Hematopoietic multipotent progenitor cell treated with erythropoietin and hydrocortisone succinate and interleukin-3 and kit ligand, for 6 days (in vitro differentiated cells): ENCODE measurements at places on chromosomes 7 and 10.
A peak's percentile ranks its signal among the peaks of the same experiment; 100 is the strongest.

DNA sequence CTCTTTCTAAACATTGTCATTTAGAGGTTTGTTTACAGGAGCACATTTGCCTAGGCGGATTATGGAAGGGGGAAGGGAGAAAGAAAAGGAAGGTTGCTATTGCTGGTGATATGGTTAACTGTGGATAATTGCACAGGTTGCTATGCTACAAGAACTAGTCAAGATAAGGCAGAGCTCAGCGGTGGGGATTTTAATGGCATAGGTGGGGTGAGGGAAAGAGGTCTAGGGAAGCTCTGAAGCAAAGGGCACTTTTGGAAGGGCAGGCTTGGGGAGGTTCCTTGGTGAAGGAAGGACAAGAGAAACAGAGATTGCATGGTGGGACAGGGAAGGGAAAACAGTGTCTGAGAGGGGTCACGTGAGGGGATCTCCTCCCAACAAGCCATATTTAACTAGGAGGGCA, 19.5 kb downstream of the HYAL4 start:
- DNase-seq: no peak

DNA sequence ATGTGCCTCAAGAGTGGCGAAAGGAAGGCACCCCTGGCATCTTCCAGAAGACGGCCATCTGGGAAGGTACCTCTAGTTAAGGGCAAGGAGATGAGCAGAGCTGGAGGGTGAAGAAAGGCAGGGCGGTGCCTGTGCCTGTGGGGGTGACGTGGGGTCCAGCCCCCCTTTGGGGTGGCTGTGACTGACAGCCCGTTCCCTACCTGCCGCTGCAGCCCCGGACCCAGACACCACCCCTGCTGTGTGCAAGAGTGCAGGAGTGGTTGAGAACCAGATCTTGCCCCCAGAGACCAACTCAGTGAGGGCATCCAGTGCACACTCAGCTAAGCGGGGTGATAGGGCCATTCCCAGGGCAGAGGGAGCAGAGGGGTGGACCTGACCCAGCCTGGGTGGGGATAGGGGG, 4.3 kb upstream of the MUC17 start:
- no peak for DNase-seq

- no peak for DNase-seq
Observed at GRCh38 chr7:140225562-140226249, 48.9 kb upstream of the KDM7A start.

DNA sequence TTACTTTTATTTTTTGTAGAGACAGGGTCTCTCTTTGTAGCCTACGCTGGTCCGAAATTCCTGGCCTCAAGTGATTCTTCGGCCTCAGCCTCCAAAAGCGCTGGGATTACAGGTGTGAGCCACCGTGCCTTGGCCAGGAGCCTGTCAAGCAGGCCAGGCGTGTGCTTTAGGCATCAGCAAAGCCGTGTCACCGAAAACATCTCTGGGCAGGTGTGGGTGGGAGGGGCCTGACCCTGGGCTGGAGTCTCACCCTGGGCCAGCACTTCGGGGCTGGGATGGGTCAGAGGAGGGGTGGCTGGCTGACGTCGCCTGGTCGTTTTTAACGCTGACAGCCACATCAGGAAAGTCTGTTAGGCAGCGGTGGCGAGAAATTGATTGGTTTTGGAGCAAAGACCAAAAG, 80.9 kb downstream of the UNCX start:
- DNase-seq: no peak

DNA sequence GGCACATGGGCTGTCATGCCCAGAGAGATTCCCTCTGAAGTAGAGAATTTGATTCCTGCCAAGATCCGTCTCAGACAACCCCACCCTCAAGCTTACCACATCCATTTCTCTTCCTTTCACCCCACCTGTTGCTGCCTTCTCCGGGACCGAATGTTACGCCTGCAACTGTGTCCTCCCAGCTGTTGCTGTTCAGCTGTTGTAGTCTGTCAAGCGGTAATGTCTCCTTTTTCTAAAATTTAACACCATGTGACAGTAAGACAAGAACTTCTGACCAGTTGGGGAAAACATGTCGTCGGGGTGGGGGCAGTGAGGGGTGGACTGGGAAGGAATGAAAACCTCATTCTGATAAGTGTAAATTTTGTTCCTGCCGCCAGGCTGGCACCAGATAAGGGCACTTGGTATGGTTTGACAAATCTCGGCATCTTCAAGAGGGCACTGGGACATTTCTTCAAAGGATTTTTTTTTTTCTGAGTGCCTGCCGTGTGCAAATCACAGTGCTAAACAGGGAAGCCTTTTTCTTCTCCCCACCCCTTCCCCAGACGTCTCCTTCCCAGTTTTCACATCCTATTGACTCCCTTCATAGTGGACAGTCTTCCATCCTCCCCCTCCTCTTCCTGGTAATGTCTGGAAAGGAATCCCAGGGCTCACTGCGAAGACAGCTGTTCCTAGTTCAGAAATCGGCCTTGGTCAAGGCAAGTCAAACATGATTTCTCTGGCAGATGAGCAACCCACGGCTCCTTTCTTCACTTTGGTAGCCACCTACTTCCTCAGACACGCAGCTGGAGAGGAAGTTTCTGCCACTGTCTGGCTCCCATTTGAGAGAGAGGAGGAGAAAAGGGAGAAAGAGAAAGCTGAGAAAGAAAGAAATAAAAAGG, 5.0 kb upstream of the CELF2 start:
- no peak for DNase-seq

- no peak for DNase-seq
Observed at GRCh38 chr7:105246679-105247078, 142.0 kb downstream of the SRPK2 start.

GRCh38 chr7:51827631-51828030, 511.0 kb upstream of the COBL start:
- DNase-seq: no peak

DNA sequence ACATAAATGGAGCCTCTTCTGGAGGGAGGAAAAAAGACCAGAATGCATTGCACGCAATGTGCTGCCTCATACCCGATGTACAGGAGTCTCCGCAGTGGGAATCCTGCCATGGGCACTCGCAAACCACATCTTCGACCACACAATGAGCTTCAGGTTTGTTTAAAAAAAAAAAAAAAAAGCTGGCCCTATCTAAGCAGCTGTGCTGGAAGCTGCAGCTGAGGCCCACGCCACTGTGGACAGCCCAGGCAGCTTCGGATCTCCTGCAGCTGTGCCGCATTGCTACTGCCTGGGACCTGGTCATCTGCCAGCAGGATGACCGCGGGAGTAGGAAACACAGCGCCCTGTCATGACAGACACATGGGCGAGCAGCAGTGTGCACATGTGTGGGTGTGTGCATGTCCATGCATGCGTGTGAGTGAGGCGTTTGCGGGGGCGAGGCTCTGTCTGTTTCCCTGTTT, 26.0 kb downstream of the EN2 start:
- no peak for DNase-seq

- DNase-seq: no peak
Observed at GRCh38 chr10:11478807-11479206, 132.6 kb downstream of the USP6NL start.

- DNase-seq: no peak
Observed at GRCh38 chr10:69988094-69988493, 64.6 kb upstream of the MACROH2A2 start.

DNA sequence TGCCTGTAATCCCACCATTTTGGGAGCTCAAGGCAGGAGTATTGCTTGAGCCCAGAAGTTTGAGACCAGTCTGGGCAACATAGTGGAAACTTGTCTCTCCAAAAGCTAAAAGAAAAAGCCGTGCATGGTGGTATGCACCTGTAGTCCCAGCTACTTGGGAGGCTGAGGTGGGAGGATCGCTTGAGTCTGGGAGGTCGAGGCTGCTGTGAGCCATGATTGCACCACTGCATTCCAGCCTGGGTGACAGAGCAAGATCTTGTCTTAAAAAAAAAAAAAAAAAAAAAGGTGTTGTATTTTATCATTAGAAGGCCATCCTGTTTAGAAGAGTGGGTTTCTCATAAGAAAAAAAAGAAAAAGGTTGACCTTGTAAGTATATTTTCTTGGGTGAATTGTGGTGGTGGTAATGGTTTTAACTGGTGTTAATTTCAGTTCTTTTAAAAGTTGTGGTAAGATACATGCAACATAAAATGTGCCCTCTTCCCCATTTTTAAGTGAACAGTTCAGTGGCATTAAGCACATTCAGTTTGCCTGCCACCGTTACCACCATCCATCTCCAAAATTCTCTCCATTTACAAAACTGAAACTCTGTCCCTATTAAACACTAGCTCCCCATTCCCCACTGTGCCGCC, 34.7 kb downstream of the GRIFIN start:
- DNase-seq: no peak

- no peak for DNase-seq
Observed at GRCh38 chr7:47401611-47402570, 180.0 kb downstream of the TNS3 start.

GRCh38 chr10:123746061-123746460, 79.9 kb downstream of the GPR26 start:
- DNase-seq: no peak

DNA sequence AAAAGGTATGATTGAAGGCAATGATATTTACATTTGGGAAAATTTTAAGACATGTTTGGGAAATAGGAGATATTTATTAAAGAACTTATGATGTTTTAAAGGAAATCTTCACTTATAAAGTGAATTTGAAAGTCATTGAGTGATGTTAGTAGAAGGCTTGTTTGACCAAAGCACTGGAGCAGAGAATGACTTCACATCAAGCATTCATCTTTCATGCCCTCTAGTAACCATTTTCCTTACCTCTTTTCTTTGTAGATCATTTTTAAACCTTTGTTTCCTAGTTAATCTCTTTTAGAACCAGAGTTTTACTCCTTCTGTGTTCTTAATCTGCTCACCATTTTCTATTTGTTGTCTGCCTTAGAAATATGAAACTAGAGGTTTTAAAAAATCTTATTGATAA, 111.3 kb upstream of the FOXP2 start:
- no peak for DNase-seq

- DNase-seq: no peak
Observed at GRCh38 chr10:43851030-43851429, 202.3 kb upstream of the ZNF32 start.

DNA sequence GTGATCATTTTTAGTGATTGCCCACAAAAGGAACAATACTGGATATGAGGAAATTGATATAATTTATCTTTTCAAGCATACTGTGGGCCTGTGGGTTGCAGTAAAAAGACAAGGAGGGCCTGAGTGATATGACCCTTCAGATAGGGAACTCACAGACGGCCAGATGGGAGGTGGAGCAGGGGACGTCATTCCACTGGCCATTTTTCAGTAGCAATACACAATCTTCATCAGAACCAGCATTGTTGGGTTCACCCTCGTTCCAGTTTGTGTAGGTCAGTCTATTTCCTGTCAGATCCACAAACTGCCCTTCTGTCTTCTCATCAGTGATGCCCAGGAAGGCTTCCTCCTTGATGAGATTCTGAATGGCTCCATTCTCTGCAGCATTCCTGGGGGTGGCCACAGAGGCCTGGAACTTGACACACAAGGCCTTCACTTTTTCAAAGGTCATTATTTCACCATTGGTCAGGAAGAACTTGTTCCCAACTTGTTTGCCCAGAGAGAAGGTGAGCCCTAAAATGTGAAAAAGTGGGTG, 4.5 kb downstream of the MBL2 start:
- peak; percentile 70 for DNase-seq

DNA sequence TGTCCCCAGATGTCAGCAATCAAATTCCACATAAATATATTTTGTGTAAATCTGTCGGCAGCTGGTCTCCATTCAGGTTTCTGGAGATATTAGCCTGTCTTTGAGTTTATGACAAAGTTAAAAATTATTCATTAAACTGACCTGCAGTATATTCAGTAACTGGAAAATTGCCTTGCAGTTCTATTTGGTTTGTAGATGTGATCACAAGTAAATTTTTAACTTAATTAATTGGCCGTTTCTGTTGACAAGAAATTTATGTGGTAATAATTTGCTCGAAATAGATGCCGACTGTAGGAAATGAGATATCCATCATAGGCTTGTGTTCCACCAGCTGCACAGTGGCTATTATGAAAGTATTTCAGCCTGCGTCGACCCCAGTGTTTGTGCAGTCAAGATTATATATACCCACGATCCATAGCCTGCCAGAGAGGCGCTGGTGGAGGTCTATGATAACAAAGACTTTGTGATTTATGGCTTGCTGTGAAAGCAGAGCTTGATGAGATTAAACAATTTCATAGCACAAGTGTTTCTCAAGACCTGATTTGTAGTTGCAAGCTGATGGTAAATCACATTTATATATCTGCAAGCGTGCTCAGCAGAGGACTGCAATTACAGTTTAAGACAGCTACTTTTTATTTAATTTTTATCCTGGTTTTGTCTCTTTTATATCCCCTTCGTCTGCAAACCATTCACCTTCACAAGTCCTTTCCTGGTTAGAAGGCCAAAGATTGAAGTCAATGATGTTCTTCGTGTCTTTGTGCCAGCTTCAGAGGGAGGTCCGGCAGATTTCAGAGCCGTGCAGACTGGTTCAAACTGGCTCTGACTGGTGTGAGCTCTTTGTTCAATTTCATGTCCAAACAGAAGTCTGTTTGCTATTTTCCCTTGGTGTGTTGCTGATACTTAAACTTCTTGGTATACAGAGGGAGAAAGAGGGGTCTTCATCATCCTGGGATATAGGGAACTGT, 850.9 kb downstream of the LRMDA start:
- peak; percentile 64 for DNase-seq

GRCh38 chr7:34198231-34198641, 292.9 kb downstream of the BMPER start:
- no peak for DNase-seq

- DNase-seq: no peak
Observed at GRCh38 chr10:48253970-48254657, 20.4 kb downstream of the FRMPD2 start.

DNA sequence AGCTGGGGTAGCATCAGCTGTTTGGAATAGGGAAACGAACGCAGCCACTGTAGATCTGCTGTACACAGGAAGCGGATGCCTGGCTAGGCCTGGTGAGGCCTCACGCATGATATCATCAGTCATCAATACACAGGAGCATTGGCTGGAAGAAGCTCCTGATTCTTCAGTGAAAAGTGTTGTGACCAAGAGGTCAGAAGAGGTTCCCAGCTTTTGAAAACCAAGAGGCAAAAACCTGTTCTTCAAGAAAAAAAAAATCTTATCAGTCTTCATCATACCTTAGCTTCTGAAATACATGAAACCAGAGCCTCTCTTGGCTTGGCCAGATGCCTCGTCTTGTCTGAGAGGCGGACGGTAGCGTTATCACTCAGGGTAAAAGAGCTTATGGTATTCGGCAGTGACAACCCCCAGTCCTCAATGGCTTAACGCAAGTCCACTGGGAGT, 139.3 kb upstream of the TCF7L2 start:
- no peak for DNase-seq

DNA sequence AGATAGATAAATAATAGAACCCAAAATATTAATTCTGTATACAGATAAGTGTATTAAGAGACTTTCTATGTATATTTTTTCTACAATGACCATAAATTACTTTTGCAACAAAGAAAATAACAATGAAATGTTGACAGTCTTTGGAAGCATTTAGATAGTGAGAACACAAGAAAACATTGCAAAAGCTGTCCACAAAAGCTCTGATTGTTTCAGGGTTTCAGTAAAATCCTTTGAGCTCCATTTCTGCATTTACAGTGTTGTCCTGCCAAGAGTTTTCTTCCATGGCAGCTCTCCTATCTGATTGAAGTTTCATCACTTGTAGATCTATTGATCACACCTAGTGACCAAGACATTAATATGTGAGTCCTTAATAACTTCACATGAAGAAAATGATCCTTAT, 321.8 kb downstream of the GPR37 start:
- DNase-seq: no peak
